ENCODE measurements at places on chromosomes 12 and 14.

- no peak for DNase-seq
These were observed 1.3 kb downstream of the SDR9C7 start for GRCh38 chr12:56932867-56933266.

DNA sequence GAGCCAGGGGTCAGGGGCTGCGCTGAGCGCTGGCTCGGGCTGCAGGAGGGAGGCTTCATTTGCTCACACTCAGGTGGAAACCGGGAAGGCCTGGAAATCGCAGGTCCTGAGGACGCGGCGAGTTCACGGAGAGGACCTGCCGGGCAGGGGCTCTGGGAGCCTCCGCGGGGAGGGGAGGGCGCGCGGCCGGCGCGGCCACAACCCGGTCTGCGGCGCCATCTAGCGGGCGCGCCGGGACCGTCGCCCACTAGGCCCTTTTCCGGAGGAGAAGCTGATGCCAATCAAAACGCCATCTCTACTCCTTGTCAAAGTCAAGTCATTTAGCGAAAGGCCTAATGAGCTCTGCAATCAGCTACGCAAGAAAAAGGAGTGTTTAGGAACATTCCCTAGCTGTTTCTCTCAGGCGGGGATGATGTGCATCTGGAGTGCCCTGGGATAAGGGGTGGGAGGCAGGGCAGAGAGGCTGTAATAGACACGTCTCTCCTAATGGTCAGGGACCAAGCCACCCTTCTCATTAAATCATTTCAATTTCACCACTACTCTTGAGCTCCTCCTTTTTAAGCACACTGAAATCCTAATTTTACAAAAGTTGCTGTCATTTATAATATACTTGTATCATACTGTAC, 885.8 kb upstream of the TMEM132C start:
- peak; percentile 55 for DNase-seq

DNA sequence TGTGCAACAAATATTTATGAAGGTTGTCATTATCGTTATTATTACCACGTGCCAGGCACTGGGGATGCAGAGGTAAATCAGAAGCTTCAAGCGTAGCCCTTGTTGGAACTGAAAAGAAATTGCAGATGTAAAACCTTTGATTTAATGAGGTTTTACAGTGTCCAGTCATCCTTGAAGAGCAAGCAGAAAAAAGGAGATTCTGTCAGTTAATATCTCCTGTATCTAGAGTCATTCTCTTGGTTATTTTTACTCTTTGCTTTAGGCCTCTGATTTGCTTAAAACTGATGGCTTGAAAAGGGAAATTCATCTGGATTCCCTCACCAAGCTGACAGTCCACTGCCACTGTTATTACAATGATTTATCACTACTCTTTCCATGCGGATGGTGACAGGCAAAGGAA, 179.3 kb downstream of the GALC start:
- no peak for DNase-seq

DNA sequence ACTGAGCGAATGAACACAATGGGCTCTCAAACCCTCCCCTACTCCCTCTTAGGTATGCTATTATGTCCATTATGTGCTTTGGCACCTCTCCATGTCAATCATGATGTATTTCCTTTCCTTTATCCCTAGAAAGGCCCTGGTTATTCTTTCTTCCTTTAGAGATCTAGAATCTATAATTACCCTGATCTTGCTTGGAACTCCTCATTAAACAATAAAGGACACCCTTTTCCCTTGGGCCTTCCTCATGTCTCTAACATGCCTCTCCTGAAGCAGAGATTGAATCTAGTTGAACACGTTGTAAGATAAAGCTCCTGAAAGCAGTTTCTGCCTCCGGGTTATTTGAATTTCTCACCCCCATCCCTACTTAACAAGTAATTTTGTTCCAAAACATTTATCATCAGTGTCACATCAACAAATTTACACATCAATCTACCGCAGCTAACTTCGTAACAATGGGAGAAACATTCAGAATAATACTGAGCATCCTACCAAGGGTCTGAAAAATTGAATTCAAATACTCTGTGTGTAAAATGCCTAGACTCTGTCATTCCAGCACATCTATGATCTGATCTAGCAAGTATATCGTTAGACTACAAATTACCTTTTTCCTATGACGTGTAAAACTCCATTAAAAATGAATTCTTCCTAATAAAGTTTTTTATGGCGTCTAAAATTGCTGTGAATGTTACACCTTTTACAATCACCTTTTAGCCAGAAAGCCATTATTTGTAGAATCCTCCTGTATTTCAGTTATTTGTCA, 5.4 kb downstream of the USP44 start:
- DNase-seq = no peak

DNA sequence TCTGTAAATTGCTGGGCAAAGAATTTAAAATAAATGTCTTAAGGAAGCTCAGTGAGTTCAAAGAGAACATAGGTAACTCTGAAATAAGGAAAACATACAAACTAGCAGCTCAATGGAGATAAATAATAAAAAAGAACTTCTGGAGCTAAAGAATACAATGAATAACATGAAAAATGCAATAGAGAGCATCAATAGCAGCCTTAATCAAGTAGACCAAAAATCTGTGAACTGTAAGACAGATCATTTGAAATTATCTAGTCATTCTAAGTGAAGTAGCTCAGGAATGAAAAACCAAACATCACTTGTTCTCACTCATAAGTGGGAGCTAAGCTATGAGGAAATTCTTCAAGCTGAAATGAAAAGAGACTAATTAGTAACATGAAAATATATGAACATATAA, 5.8 kb upstream of the ABCC9 start:
- DNase-seq = no peak

DNA sequence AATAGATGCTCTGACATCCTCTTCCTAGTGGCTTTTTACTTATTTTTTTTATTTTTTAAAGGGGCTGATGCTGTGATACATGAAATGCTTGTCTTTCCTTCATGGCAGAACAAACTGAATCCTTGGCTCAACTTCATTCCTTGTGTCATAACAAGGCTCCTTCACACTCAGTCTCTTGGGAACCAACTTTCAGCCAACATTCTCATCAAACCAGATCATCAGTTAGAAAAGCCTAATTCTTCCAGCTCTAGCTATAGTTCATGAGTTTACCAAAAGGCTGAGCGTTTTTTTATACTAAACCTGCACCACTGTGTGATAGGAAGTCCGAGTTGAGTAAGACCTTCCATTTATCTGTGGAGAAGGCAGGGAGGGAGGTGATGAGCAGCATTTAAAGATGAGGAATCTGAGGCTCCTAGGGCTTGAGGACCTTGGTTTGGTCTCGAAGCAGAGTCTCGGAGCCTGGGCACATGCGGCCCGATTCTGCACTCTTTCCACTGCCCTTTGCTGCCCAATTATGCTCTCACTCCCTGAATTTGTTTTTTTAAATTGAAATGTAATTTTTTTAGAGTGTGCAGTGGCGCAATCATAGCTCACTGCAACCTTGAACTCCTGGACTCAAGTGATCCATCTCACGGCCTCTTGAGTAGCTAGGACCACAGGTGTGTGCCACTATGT, 8.2 kb downstream of the GPRC5D start:
- no peak for DNase-seq

GRCh38 chr14:25521616-25522015, 471.7 kb upstream of the STXBP6 start:
- no peak for DNase-seq

GRCh38 chr12:57460841-57461275, 1.3 kb downstream of the GLI1 start:
- DNase-seq = peak; percentile 18

GRCh38 chr14:79825046-79825521, 386.2 kb downstream of the DIO2 start:
- DNase-seq = no peak

- DNase-seq = no peak
These were observed 1009.1 kb upstream of the USP15 start for GRCh38 chr12:61251076-61251475.

DNA sequence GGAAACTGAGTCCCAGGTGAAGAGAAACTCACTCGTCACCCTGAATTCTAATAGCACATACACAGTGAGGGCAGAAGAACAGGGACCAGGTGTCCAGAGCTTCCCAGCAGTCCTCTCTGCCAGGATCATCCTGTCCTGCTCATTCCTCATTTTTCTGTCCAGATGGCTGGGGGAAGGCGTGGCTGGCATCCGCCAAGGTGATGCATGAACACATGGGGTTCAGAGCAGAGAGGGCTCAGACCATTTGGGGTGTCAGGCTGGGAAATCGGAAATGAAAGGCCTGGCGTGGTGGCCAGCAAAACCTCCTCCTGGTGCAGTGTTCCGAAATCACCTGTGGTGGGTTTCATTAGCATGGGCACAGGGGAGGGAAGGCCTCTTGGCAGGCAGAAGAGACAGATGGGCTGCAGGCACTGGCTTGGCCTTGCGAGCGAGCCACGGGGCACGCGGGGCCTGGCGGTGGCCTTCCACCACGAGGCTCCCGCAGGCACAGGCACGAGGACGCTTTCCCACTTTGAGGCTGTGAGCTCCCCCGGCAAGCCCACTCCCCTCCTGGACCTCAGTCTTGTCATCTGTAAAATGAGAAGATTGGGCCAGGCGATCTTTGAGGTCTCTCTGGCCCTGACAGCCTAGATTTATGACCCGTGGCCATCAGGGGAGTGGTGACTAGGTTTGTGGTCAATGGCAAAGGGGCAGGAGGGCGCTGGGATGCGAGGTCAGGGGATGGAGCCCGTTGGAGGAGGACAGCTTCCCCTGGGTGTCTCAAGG, 68.5 kb downstream of the TSPAN9 start:
- DNase-seq = no peak

GRCh38 chr12:111445726-111446581, 40.2 kb downstream of the SH2B3 start:
- DNase-seq = no peak

DNA sequence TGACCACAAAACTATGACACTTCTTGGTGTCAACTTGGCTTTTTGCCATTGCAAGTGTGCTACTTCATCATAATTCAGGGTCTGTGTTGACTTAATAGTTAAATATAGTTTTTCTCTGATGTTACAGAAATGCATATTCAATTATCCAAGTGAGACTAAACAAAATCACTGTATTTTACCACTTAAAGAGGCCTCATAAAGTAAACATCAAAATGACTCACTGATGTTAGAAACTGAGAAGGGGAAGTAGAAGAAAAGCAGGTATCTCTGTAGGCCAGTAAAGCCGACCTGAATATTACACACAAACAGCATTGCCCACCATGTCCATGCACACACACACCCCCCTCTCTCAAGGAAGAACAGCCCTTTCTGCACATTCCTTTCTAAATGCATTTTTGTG, 55.4 kb downstream of the RPAP3 start:
- no peak for DNase-seq

GRCh38 chr14:94021001-94021400, 5.1 kb upstream of the OTUB2 start:
- DNase-seq = no peak

DNA sequence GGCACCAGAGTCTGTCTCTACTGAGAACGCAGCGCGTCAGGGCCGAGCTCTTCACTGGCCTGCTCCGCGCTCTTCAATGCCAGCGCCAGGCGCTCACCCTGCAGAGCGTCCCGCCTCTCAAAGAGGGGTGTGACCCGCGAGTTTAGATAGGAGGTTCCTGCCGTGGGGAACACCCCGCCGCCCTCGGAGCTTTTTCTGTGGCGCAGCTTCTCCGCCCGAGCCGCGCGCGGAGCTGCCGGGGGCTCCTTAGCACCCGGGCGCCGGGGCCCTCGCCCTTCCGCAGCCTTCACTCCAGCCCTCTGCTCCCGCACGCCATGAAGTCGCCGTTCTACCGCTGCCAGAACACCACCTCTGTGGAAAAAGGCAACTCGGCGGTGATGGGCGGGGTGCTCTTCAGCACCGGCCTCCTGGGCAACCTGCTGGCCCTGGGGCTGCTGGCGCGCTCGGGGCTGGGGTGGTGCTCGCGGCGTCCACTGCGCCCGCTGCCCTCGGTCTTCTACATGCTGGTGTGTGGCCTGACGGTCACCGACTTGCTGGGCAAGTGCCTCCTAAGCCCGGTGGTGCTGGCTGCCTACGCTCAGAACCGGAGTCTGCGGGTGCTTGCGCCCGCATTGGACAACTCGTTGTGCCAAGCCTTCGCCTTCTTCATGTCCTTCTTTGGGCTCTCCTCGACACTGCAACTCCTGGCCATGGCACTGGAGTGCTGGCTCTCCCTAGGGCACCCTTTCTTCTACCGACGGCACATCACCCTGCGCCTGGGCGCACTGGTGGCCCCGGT, at the start of gene PTGDR:
Gene PTGDR (plus strand): TSS at position 198 of the 778 bp plus-strand sequence. CDS start 117 bp downstream, at position 315.
- no peak for DNase-seq

GRCh38 chr14:35797796-35798195, 11.3 kb downstream of the RALGAPA1 start:
- DNase-seq = no peak

DNA sequence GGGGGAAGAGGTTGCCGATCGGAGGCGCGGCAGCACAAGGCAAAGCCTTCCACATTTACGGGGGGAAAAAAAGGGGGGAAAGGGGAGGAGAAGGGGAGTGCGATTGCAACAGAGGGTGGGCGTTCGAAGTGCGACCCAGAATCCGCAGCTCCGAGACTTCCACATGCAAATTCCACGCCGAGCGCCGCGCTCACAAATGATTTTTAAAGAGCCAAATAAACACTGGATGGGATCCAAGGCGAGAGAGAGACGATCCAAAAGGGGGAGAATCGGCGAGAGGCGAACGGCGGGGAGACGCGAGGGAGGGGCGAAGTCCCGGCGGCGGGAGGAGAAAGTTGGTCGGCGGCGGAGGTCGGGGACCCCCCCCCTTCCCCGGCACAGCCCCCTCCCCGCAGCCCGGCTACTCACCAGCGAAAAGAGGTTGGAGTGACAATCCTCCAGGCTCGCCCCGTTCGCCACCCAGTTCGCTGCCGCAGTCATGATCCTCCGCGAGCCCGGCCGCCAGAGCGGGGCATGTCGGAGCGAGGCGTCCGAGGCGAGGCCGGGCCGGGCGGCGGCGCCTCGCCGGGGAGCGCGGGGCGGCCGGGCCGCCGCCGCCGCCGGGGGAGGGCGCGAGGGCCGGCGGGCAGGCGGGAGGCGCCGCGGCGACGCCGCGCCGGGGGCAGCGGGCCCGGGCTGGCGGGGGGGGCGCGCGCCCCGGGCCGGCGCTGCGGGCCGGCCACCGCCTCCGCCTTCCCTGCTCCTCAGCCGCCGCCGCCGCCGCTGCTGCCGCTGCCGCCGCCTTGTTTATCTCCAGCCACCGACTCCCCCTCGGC, 634 bp downstream of the MED13L start:
- DNase-seq = peak; percentile 50

DNA sequence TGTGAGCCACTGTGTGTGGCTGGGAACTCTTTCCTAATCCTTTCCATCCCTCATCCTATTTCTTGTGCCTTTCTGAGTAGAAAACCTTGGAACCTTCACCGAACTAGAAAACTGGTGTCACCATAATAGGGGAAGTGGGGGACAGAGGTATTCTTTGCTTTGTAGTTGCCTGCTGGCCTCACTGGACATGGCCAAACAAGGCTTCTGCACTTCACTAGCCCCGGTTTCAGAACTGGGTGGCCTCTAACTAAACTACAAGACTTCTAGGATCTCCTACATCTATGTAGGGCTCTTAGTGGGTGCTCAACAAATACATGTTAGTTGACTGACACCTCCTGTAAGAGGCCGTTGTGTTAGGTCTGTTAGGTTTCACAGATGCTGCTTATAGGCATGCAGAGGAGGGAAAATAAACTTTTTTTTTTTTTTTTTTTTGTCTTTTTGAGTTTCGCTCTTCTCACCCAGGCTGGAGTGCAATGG, 597 bp upstream of the CIROP start:
- DNase-seq = no peak

GRCh38 chr12:84802161-84802560, 110.4 kb downstream of the SLC6A15 start:
- DNase-seq = no peak

All from HuH-7.5 (cell line).